ENCODE measurements at places on chromosomes 5 and 9.

DNA sequence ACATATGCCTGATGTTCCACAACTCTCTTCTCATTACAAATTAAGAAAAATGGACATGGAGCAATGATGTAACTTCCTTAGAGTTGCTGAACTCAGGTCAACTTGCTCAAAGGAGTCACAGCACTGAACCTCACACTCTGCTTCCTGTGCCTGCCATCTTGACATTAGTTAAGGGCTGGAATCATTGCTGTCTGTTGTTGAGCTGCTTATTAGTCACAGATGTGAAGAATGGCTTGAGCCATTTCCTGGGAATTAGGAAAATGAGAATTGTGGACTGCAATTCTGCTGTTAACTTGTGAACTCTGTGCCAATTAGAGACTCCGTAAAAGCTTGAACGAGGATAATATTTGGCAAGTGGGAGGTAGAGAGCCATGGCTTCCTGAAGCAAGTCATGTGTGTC is 212.0 kb downstream of the ADAMTS12 start:
- DNase-seq = no peak

GRCh38 chr9:89750117-89750791 is 145.4 kb downstream of the GADD45G start:
- DNase-seq = no peak

DNA sequence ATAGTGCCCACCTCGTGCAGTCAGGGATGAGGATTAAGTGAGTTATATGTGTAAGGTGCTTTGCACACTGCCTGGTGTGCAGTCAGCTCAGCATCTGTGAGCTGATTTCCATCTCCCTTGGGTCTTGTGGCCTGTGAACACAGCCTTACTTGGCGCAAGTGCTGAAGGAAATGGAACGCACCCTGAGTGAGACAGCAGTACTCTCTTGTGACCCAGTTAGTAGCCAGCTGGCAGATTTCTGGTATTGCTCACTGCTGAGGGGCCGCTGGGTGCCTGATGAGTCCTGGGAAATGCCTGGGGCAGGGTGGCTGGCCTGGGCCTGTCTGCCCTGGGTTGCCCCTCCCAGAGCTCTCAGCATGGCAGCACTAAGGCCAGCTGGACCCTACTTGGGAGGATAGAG is 90.9 kb upstream of the BOD1 start:
- DNase-seq = peak; percentile 91

- no peak for DNase-seq
These were observed 26.7 kb downstream of the APBA1 start for GRCh38 chr9:69645488-69645887.

DNA sequence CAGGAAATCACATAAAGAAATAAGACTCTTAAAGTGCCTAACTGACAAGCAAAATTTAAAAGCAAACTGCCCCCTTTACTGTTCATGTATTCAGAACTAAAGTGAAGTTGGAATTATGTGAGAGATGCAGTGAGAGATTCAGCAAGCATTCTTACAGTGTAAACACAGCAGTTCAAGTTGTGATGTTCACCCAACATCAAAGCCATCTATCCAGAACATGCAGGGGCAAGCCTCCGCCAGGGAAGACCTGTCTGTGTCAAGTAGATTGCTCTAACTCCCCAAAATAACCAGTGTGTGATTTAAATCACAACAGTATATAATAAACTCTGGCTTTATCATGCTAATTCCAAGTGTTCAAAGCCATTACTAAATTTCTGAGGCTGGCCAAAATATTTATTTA is 233.3 kb downstream of the BNC2 start:
- DNase-seq = no peak

- DNase-seq = no peak
These were observed 8.9 kb upstream of the PLEKHG4B start for GRCh38 chr5:83029-83428.

DNA sequence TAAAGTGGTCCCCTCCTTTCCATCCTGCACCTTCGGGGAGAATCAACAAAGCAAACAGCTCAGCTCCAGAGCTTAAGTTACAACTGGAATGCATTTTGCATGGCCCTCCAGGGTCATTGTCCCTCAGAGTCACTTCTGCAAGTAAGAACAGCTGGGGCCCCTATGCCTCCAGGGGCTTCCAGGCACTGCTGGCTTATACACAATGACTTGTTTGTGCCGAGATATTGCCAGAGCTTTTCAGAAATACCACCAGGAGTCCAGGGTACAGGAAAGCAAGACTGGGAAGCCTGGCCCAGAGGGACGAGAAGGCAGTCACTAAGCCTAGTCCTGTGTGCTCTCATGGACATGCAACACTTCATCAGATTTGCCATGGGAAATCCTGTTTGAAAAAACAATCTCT is 11.3 kb downstream of the FRMD3 start:
- no peak for DNase-seq

GRCh38 chr5:32076699-32077695 is 97.1 kb downstream of the GOLPH3 start:
- peak; percentile 68 for DNase-seq

DNA sequence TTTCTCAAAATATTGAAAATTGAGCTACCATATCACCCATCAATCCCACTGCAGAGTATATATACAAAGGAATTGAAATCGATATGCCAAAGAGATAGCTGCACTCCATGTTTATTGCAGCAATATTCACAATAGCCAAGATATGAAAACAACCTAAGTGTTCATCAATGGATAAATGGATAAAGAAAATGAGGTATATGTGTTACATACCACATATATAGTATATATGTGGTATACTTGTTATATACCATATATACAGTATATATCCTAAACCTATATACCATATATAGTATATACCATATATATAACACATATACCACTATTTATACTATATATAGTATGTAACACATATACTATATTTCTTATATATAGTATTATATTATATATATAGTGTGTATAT is 313.3 kb downstream of the ZNF608 start:
- DNase-seq = no peak

GRCh38 chr9:117782931-117783788 is 79.0 kb downstream of the TLR4 start:
- peak; percentile 77 for DNase-seq

DNA sequence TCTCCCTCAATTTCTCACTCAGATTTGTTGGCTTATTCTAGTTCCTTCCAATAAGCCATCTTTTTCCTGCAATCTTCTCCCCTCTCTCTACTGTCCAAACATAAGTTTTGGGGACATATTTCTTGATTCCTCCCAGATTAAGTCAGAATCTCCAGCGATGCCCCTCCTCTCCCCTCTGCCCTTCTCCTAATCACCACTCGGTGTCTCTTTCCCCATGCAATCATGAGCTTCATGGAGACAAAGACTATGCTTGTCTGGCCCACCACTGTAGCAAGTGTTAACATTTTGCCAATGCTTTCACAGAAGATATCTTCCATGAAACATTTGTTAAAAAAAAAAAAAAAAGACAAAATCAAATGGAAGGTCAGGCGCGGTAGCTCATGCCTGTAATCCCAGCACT is 42.4 kb downstream of the PDE6A start:
- no peak for DNase-seq

GRCh38 chr9:115115117-115115880 is 2.7 kb downstream of the TNC start:
- no peak for DNase-seq

- no peak for DNase-seq
These were observed 107.3 kb upstream of the PTGER4 start for GRCh38 chr5:40572391-40572790.

DNA sequence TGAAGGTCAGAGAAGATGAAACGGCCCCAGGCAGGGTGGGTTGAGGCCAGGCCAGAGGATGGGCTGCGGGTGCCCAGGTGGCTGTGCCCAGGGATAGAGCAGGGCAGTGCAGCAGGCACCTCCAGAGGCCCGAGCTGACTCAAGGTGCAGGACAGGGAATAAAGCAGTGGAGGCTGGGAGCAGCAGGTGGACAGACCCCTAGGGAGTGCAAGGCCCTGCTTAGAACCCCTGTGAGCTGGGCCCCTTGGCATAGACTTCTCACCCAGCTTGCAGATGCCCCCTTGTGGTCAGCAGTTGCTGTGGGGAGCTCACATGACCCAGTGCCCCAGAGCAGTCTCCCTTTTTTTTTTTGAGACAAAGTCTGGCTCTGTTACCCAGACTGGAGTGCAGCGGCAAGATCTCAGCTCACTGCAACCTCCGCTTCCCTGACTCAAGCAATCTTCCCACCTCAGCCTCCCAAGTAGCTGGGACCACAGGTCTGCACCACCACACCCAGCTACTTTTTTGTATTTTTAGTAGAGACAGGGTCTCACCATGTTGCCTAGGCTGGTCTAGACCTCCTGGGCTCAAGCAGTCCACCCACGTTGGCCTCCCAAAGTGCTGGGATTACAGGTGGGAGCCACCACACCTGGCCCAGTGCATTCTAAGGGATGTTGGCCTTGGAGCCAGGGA is 118.8 kb downstream of the WNK2 start:
- peak; percentile 86 for DNase-seq

DNA sequence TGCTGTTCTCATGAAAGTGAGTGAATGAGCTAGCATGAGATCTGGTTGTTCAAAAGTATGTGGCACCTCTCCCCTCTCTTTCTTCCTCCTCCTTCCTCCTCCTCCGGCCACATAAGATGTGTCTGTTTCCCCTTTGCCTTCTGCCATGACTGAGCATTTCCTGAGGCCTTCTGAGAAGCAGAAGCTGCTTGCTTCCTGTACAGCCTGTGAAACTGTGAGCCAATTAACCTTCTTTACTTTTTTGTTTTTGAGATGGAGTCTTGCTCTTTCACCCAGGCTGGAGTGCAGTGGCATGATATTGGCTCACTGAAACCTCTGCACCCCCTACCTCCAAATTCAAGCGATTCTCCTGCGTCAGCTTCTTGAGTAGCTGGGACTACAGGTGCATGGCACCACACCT is 6.1 kb downstream of the S100Z start:
- peak; percentile 65 for DNase-seq

DNA sequence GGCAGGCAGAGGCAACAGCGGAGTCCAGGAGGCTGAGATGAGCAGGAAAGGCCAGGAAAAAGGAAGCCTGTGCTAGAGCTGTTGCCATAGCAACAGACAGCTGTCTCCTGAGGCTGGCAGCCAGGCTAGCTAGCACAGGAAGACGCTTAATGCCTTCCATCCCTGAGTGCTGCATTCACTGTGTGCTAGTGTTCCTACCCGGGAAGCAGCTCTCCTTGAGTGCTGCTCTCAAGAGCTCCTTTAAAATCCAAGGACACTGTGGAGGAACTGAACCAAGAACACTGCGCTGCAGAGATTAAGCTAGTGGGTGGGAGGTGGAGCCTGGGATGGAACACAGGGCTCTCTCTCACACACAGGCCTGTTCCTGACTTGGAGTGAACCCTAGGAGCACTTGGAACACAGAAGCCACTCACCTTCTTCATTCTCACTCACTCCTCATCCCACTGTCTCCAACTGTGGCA is 53.5 kb upstream of the IL7R start:
- peak; percentile 70 for DNase-seq

GRCh38 chr5:39750661-39751060 is 325.9 kb upstream of the DAB2 start:
- DNase-seq = no peak

DNA sequence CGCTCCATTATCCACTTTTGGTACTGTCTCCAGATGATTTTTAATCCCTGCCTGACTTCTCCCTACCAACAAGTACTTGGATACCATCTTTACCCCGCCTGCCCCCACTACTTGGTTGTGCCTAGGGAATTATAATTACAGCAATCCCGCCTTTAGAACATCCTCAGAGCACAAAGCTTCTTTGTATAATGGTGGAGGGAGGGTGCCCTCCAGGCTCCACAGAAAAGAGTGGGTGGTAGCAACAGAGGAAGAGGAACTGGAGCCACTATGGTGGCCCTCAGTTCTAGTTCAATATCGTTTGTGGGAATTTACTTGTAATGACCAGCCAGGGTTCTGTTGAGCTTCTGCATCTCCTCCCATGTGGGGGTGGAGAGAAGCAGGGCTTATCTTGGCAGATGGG is 79.0 kb upstream of the RNF38 start:
- no peak for DNase-seq

DNA sequence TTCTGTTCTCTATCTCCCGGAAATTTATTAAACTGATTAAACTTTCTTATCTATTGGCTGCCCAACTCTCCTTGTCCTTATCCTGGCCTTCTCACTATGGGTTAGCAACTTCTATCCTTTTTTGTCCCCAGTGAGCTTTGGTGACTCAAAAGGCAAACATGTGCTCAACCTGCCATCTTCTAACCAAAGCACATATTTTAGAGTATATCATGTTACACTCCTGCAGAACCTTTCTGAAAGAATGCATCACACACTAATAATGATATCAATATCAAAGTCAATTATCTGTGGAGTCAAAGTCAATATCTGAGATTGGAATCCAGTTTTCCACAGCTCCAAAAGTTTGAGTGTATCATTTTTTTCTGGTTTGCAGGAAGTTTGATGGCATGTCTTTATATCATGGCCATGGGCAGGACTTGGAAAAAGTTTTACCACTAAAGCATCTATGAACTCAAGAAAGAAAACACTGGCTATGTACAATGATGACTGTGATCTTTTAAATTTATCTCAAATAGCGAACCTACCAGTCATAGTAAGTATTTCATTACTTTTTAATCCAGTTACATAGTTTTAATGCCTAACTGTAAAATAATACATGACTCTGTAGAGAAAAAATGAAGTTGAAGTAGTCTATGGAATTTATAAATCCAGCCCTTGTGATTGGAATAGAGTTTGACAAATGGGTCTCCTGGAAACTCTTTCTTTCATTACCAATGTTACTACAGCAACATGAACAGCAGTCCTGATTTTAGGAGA is 166.8 kb downstream of the DROSHA start:
- DNase-seq = no peak

GRCh38 chr9:106896695-106897094 is 33.7 kb downstream of the ZNF462 start:
- DNase-seq = no peak

GRCh38 chr5:131774652-131775367 is 22.0 kb downstream of the FNIP1 start:
- DNase-seq = no peak

GRCh38 chr9:96217754-96218693 is 84.0 kb downstream of the HSD17B3 start:
- DNase-seq = peak; percentile 60

- no peak for DNase-seq
These were observed 518.1 kb downstream of the CSNK1G3 start for GRCh38 chr5:124030043-124030491.

DNA sequence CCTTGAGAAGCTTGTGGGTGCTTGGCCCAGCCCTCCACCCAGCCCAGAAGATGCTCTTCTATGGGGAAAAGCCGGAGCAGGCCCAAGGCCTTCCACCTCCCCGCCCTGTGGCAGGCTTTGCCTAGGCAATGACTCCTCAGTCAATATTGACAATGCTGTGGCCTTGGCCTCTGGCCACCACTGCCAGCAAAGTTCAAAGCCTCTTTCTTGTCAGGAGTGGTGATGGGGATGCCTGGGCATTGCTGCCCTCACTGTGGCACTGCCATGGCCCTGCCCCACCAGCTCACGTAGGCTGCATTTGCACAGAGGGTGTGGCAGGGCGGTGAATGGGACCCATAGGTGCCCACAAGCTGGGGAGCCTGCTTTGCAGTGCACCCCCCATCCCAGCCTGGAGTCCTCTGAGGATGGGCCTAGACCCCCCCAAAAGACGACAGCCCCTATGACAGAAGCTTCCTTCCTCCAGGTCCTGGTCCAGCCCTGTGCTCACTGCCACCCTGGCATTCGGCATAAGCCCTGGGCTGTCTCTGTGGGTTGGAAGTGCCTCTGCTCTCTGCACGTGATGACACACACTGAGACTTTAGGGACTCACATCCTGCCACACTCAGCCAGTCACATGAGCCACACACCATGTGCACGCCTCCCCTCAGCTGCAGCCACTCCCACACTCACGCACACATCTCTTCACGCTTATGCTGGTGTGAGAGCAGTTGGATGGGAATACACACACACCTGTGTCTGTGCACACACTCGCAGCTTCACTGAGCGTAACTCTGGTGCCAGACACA is 31.1 kb downstream of the MORN5 start:
- no peak for DNase-seq

- DNase-seq = peak; percentile 56
These were observed 57.9 kb downstream of the TGFBR1 start for GRCh38 chr9:99162759-99163364.
